ENCODE measurements at places on chromosomes 7 and 10.
A peak's percentile ranks its signal among the peaks of the same experiment; 100 is the strongest.

GRCh38 chr10:12103802-12104201, 25.7 kb upstream of the SEC61A2 start:
- DNase-seq = no peak

DNA sequence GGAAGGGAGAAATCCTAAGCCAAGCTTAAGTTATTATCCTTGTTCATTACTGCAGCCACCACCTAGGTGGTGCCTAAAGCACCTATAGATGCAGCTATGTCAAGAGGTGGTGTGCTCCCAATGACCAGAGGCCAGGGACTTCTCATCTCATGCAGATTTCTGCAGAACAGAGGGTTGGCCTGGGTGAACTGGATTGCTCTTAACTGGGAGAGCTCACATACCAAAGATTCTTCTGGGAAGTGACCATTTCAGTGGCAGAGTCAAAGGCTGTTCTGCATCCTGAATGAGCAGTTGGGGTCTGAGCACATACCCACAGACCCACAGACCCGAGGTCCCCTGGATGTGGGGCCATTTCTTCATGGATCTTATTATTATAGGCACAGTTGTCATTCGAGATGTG, 2.1 kb upstream of the CRHR2 start:
- no peak for DNase-seq

DNA sequence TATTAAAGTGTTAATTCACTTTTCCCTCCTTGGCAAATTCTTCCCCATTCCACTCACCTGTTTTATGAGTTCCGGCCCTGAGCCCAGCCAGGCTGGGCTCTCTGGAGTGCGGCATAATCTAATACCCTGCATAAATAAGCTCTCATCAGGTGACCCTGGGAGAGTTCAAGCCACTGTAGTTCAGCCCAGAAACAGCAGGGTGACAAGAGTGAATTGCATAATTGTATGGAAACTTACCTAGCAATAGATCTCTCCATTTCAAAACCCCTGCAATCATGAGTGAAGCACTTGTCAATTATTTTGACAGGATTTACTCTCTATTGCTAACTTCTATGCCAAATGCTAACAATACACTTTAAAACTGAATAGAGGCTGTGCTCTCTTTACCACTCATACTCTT, 94.7 kb downstream of the OSBPL3 start:
- DNase-seq = no peak

DNA sequence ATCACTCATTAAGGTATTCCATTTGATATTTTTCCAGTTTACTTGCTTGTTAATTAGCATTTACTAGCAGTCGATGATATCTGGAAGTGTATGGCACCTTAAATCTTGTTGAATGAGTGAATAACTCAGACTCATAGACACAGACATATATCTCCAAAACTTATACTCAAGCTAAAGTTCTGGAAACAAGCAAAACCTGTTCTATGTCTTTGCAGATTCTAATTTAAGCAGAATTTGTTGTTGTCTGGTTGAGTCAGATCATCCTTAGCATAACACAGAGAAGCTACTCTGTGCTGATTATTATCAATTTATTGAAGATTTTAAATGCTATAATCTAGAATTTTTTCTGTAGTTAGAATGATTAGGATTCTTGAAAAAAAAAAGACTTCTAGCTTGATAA, 296.2 kb downstream of the MDFIC start:
- DNase-seq = no peak

- no peak for DNase-seq
These were observed 922.2 kb downstream of the SORCS1 start for GRCh38 chr10:106242301-106242700.

DNA sequence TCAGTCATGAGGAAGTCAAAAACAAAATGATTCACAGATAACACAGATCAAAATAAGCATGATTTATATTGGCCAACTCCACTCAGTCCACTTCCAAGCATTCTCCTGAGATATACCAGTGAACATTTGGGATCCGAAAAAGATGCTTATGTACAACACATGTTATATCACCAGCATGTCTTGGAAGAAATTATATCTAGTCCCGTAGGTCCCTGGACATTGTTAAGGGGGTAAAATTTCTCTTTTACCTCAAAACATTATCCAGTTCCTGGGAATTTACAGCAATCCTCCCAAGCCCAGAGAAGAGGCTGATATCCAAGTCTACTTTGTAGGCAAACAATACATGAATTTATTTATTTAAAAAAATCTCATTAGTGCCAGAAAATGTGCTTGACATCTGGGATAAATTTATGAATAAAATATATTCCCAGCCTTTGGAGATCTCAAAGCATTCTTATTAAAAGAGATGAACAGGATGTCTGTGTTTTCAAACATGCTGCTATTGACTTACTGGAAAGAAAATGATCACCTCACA, 582.2 kb upstream of the ZWINT start:
- no peak for DNase-seq

GRCh38 chr10:102800611-102801335, 36.4 kb downstream of the CYP17A1 start:
- DNase-seq = no peak

DNA sequence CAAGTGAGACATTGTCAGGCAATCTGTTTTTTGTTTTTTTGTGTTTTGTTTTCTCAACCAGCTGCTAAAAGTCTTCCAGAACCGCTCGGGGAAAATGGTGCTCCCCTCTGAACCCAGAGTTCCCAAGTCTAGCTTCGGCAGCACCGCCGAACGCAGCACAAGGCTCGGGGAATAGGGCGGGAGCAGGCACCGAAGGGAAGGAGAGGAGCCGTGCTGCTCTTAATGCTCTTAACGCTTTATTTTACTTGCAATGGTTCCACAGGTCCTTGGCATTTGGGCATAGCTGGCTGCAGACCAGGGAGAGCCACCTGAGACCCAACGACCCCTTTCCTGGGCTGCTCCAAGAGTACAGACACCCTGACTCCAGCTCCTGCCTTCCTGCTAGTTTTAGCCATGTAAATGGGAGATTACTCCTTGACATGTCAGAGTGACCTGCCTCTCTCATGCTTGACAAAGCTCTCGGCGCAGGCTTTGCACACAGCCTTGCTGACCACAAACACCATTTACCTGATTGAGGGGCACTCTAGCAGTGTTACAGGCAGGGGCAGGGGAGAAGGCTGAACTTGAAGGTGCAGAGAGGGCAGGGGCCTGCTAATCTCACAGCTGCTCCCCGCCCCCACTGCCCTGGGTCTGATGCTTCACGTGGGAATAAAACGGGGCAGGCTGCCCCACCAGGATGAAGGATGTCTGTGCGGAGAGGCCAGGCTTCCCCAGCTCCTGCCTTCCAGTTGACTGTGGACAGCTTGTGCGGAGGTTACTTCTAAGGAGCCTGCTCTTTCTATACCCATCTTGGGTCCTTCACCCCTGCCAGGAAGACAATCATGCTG, 58.6 kb upstream of the EFCAB10 start:
- DNase-seq = no peak

GRCh38 chr7:148049068-148049467, 541.5 kb upstream of the C7orf33 start:
- DNase-seq = no peak

DNA sequence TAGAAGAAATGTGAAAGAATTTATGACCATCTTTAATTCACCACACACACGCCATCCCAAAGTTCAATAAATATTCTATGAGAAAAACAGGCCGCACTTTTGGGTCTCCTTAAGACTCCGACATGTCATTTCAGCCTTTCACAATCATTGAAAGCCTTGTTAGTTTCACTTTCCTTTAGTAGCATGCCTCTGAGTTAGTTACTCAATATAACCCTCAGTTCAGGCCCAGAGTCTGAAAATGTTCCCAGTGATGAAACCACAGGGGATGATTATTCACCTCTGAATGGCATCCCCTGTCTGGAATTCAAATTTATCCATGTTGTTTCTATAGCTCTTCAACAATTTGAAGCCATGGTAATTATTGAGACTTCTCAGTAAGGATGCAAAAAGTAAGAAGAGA, 278.1 kb upstream of the NRP1 start:
- no peak for DNase-seq

GRCh38 chr10:132932461-132933307, 9.7 kb downstream of the CFAP46 start:
- DNase-seq = no peak

DNA sequence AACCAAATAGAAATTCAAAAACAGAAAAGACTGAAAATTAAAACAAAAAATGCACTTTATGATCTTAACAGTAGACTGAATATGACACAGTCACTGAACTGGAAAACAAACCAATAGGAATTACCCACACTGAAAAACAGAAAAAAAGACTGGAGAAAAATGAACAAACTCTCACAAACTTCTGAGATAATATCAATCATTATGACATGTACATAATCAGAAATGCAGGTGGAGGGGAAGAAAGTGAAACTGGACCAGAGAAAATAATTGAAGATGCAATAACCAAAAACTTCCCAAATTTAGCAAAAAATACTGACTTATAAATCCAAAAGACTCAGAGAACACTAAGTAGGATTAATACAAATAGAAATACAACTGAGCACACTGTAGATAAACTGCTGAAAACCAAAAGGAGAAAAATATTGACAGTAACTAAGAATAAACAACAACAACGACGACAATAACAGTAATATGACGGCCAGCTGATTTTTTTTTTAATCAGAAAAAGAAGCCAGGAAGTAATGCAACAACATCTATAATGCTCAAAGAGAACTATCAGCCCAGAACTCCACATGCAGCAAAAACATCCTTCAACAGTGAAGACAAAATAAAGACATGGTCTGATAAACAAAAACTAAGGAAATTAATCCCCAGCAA, 108.1 kb downstream of the ZFAND4 start:
- no peak for DNase-seq

GRCh38 chr7:34354899-34355298, 303.1 kb upstream of the NPSR1 start:
- DNase-seq = no peak

DNA sequence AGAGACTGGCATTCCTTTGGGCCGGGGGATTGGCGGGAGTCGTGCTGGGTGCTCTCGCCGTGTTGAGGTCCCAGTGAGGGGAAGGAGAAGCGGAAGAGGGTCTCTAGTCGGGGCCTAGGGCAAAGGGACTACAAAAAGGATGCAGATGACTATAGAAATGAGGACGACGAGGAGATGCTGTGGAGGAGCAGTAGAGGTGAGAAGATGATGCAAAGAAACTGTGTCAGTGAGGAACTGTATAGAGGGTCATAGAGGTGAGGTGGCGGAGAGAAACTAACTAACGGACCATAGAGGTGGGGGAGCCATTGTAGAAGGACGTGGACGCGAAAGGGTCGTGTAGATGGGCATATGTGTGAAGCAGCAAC, 324 bp downstream of the TWNK start:
- DNase-seq = no peak

DNA sequence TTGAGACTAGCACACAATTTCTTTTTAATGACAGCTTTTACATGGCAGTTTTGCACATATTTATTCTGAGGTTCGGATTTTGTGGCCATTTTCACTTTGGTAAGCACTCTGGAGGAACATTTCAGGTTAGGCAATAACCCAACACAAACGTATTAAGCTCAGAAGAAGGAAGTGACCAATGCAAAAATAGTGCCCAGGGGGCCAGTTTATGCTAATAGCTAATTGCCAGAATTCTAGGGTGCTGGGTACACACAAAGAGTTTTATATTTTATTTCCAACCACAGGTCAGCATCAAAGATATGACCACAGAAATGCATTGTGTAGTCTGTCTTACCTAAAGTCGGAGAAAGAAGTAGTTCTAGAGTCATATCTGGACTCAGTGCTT, 8.4 kb upstream of the AGR2 start:
- DNase-seq = no peak

GRCh38 chr10:24866604-24867583, 85.5 kb downstream of the PRTFDC1 start:
- DNase-seq = no peak

- no peak for DNase-seq
These were observed 156.3 kb upstream of the C7orf33 start for GRCh38 chr7:148434181-148434757.

DNA sequence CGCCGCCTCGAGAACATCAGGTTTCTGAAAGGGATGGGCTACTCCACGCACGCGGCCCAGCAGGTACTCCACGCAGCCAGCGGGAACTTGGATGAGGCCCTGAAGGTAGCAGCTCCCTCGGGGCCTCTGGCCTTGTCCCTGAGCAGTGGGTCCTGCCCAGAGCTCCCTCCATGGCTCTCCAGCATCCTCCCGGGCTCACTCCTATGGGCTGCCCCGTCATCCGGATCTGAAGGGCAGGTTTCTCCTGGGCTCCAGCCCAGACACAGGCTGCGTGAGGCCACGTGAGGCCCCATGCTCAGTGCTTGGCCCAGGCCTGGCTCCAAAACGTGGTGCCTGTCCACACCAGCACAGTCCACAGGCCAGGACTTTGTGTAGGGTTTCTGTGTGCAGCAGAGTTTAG, 32.5 kb downstream of the NUB1 start:
- no peak for DNase-seq

GRCh38 chr7:139613971-139614411, 90.5 kb downstream of the CLEC2L start:
- DNase-seq = no peak

DNA sequence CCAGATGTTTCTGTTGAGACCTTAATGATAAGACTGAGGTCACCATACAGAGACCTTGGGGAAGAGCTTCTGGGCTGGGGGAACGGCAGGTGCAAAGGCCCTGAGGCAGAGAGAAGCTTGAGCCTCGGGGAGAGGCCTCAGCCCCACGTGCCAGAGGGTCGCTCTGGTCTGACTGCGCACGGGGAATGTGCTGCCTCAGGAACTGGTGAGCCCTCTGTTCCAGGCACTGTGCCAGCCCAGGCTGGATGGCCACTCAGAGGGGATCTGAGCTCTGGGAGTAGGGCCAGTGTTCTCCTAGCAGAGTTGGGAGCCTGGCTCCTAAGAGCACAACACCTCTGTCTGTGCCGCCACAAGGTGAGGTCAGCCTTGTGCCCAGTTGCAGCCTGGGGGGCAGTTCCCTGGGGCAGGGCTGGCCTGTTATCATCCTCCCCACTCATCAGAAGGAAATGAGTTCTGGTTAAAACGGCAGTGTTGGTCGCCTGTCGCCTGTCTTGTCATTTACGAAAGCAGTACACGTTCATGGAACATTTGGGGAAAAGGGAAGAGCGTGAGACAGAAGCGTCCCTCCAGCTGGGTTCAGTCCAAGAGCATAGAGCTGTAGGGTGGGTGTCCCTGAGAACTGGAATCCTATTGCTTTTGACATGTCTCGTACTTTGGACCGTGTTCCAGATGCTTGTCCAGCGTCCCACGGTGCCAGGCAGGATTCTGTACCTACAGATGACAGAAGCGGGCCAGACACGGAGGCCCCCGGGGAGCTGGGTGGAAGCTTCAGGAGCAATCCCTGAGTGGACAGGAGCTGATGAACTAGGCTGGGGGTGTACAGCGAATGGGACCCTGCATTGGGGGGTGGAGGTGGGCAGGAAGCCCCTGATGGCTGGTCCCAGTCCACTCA, 4.3 kb downstream of the TTYH3 start:
- peak; percentile 20 for DNase-seq

Data from C1 segment of cervical spinal cord (tissue), 14 donors.